ENCODE measurements at places on chromosomes 1 and 21.

GRCh38 chr1:42186152-42186551 lies 21.6 kb upstream of the GUCA2A start:
- no peak for DNase-seq

DNA sequence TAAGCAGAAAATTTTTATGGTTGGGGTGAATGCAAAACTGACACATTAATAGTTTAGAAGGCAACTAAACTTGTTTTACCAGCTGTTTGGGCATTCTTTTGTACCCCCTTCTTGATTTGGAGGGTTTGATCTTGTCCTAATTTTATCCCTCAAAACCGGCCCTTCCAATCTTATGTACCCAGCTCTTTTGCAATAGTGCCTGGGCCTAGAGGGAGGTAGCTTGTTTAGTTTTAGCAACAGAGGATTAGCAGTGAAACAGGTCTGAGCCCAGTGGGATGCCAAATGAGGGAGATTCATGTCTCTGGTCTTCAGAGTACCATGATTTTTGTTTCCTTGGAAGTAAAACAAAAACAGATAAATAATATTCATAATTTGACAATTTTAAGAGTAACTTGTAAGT lies 45.1 kb downstream of the CRP start:
- no peak for DNase-seq

GRCh38 chr1:203797216-203797615 lies 1.8 kb downstream of the ZBED6 start:
- DNase-seq = no peak

- DNase-seq = no peak
Measured at GRCh38 chr1:12415038-12415466, 185.2 kb downstream of the VPS13D start.

DNA sequence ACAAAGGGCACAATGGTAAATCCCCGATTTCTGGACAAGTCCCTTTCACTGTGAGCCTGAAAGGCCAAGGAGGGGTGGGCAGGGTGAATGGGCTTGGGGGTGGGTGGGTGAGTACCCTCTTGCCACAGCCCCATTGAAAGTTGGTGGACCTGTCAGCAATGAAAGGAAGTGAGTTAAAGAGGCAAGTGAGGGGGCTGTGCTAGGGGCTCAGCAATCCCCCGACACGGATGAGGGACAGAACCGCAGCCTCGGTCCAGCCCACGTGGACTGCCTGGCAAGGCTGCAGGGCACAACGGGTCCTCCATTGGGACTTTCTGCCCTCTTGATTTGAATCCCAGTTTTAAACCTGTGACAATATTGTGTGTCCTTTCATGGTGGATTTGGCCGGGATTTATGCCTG lies 255.3 kb downstream of the FOXD2 start:
- DNase-seq = no peak

DNA sequence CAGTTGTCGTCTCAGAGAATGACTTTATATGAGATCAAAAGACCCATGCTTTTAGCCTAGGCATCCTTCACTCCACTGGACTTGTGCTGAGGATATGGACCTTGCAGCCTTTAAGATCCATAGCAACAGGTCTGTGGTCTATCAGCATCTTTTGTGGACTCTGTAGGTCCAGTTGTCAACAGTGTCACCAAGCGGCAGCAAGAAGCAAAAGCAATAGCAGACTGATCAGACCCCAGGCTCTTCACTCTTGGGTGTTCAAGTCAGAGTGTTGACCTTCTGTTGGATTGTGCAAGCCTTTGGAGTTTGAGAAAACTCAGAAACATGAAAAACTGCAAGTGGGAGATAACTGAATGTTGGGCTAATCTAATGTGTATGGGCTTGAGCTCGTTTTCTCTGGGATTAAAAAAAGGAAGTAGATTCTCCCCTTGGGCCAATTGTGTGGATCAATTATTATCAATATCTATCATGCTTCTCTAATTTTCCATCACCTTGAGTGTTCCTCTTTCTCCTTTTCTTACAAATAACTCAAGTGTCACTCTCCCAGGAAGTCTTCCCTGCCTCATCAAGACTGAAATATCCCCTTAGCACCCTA lies 144.2 kb downstream of the LYPLAL1 start:
- no peak for DNase-seq

DNA sequence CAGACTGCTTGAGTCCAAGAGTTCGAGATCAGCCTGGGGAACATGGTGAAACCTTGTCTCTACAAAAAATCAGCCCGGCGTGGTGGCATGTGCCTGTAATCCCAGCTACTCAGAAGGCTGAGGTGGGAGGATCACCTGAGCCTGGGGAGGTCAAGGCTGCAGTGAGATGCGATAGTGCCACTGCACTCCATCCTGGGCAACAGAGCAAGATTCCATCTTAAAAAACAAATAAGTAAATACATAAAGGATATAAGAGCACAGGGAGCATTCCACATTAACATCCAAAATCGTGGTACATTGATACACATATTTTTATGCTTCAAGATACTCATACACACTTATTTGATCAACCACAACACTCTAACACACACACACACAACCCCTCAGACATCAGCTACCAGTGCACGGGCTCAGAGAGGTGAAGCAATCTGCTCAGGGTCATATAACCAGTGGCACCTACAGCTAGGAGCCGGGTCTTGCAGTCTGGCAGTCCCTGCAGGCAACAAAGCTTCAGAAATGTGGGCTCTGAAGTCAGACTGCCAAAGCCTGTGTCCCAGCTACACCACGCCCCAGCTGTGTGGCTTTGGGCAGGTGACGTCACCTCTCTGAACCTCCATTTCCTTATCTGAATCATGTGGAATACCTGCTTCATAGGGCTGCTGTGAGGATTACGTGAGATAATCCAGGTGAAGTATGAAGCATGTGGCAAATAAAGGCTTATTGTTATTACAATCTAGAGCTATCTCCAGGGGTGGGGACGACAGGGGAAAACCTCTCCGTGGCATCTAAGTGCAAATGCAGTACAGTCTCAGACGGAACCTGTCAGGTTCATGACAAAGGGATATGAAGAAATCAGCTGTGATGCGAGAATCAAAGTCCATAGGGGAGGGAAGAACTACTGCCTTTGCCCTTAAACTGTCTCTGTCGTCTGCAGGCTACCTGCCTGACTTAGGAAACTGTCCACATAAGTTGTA lies 4.8 kb upstream of the CRYBG2 start:
- DNase-seq = no peak

GRCh38 chr21:30710499-30710898 lies 8.1 kb downstream of the KRTAP21-3 start:
- no peak for DNase-seq

GRCh38 chr1:43015269-43015668 lies 56.6 kb upstream of the SLC2A1 start:
- no peak for DNase-seq

GRCh38 chr1:156129687-156130577 lies 15.4 kb downstream of the LMNA start:
- peak; percentile 93 for DNase-seq

DNA sequence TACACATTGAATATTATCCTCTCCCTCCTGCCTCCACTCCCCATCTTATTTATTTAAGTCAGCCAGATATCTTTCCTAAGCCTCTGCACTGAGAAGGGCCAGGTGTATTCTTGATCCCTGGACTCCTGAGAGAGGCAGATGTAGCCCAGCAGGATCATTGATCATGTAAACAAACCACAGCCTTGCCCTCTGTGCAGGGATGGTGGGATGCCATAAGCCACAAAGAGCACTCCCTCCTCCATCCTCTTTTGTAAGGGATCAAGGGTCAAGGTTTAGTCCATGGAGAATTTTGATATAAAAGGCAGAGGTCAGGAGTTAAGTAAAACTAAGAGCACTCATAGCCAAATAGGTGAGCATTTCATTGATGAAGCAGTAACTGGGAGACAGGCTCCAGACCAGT lies 17.3 kb downstream of the PHGDH start:
- DNase-seq = no peak

- no peak for DNase-seq
Measured at GRCh38 chr1:94202241-94202640, 35.1 kb downstream of the ARHGAP29 start.

GRCh38 chr1:101238031-101238628 lies 1.3 kb downstream of the S1PR1 start:
- DNase-seq = no peak

DNA sequence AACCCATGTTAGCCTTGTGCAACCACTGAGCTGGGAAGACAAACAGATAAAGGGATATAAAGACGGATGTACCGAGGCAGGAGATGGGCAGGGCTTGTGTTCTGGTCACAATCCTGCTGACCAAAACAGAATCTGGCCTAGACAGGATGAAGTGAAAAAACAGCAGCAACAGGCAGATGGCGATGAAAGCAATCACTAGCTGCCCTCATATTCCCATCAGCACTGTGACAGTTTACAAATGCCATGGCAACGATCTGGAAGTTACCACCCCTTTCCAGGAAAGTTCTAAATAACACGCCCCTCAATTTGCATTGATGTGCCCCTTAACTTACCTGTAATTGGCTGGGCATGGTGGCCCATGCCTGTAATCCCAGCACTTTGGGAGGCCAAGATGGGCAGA lies 40.6 kb upstream of the CD46 start:
- DNase-seq = no peak

DNA sequence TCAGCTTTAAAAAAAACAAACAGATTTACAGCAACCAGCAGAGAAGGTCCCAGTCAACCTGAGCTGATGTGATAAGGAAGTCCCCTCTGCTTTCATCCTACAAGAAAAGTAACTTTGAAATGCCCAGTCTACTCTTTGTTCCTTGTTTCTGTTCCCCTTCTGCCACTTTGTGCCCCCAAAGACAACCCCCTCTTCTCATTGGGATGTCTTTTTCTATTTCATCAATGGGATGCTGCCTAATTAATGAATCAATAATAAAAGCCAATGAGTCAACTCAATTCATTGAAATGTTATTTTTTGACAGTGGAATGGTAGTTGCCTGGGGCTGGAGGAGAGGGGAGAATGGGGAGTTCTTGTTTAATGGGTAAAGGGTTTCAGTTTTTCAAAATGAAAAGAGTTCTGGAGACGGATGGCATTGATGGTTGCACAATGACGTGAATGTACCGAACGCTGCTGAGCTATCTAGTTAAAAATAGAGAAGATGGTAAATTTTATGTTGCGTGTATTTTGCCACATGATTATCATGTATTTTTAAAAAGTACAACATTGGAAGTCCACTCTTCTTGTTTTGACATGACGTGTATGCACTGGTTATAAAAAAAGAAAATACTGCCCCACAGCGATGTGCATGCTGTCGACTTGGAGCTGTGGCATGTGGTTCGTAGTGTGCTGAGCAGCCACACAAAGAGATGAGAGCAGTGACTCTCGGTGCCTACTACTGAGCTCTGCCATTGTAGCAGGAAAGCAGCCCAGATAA lies 22.4 kb upstream of the PADI2 start:
- no peak for DNase-seq

GRCh38 chr1:205240118-205240517 lies 12.4 kb downstream of the TMCC2 start:
- DNase-seq = no peak

DNA sequence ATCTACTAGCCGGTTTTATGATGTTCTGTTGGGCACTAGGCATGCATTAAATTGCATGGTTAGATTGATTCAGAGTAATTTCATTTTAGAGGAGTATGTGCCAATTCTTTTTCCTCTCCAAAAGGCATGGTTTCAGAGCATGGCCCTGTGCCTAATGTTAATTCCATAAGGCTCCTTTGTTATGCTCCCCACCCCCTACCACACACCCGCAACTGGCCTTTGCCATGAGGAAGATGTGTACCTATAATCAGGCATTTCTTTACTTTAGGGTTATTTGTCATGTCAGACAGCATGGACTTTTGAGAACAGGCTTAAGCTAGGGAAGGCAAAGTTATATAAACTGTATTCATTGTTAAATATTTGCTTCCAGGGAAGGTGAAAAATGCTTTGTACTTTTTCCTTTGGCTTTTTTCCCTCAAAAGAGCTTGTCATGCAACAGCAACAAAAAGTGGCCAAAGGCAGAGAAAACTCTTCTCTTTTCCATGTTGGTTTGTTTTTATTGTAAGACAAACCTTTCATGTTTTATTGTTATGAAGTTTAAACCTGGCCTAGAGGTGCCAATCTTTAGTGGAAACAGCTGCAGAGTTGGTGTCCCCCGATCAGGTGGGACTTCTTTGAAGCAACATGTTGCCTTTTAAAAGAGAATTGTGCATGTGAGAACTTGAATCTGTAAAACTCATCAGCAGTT lies 24.3 kb upstream of the NBL1 start:
- no peak for DNase-seq

- DNase-seq = no peak
Measured at GRCh38 chr21:40841524-40842196, 5.3 kb downstream of the DSCAM start.

Measured in AG04450 (cell line).